GM04503 (cell line): ENCODE measurements at places on chromosomes 4 and X.

DNA sequence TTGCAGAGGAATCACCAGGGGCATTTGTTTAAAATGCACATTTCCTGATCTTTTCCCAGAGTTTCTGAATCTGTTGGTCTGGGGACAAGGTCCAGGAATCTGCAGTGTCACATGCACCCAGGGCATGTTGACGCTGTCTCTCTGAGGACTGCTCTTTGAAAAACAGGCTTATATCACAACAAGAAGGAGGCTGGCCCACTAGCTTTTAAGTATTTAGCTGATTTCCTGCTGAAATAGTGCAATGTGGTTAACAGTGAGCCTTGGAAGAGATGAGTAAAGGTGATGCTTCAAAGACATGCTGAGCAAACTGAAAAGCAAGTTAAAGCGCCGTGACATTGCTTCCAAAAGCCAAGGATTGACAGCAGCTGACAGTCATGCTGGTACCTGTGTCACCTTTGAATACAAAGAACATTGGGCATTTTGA lies 18.6 kb upstream of the SEPSECS start:
- no peak for DNase-seq

GRCh38 chr4:5889002-5889696 lies 3.7 kb downstream of the CRMP1 start:
- DNase-seq = no peak

- no peak for DNase-seq
These were observed 11.5 kb upstream of the SRPX start for GRCh38 chrX:38232079-38232686.

DNA sequence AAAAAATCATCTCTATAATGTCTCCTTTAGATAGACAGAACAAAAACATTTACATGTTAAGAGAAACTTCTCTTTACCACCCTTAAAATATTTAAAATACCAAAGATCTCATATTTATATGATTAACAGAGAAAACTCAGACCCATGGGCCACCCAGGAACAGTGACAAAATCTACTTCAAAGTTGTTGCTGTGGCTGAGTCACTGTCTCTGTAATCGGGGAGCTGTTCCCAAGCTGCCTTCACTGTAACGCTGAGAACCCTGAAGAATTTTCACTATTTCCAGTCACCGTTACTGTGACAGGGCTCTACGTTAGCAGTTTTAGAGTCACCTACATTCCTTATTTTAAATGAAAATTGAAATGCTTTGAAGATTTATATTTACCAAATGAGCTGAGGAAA lies 9.0 kb upstream of the DAPP1 start:
- DNase-seq = no peak

DNA sequence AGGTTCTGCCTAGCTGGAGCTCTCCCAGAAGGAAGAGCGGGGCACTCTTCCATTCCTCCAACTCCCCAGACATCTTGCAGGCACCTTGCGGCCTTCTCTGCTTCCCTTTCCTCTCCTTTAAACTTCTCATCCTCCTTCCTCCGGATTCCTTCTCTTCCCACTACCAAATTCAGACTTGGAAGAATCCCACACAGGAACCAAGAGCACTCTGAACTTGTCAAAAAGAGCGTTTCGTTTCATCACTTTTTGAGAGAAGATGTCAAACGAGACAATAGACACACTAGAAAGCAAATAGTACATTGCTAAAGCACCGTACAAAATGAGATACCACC lies 512 bp upstream of the UCP1 start:
- no peak for DNase-seq

- no peak for DNase-seq
These were observed 107.3 kb downstream of the CPEB2 start for GRCh38 chr4:15109600-15109999.

DNA sequence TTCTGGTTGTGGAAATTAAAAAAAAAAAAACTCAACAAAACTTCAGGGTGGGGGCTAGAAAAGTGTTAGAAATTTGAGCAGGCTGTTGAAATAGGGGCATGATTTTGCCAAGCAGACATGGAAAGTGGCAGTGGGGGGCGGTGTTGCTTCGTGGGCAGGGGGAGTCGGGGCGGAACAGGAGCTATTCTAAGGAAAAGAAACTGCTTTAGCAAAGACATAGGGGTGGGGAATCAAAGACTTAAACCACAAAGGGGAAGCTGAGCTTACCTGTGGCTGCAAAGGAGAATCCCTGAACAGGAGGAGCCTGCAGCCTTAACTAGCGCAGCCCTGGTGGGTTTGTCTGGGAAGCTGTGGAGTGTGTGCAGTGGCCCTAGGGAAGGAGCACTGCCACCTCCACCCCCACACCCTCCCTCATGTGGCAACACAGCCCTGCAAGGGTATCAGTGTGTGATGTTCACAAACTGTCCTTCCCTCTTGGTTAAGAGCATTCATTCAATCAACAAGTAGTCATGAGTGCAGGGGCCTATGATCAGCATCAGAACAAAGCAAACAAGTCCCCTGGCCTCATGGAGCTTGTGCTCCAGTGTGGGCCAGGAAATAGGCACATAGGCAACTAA lies 20.5 kb downstream of the SEL1L3 start:
- no peak for DNase-seq
